Heart right ventricle (tissue), 16 donors: ENCODE measurements at places on chromosomes 5 and 9. TPM values are rescaled to one million over a fixed set of nuclear protein-coding genes. Genes with fewer than 3 reads are reported as not detected.

Gene PCDHGA11
- total RNA-seq, result 5.9 TPM

DNA sequence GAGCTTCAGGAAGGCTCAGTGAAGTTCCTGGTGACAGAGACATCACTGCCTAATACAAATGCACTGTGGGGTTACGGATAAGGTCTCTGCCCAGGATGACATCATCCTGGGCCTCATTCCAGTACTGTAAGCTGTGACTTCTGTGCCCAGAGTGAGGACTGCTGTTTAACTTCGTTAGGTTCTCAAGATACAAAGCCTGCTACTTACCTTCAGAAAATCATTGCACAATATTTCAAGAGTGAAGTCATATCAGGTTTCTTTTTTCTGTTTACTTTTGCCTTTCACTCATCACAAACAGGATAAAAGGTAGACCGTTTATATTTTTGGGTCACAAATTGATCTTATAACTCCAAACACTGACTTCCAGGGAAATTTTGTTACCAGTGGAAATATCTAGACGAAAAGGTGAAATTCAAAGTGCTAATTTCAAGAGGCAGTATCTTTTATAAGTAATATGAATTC lies 241.2 kb downstream of the PIK3R1 start:
- no peaks in the 10 kb centered on the region for H3K27me3 ChIP-seq
- H3K4me1 ChIP-seq, result peaks cover 4% of the 10 kb centered on the region
- H3K36me3 ChIP-seq, result no peaks in the 10 kb centered on the region
- DNase-seq, result no peak
- H3K27ac ChIP-seq, result no peak overlapping the region

DNA sequence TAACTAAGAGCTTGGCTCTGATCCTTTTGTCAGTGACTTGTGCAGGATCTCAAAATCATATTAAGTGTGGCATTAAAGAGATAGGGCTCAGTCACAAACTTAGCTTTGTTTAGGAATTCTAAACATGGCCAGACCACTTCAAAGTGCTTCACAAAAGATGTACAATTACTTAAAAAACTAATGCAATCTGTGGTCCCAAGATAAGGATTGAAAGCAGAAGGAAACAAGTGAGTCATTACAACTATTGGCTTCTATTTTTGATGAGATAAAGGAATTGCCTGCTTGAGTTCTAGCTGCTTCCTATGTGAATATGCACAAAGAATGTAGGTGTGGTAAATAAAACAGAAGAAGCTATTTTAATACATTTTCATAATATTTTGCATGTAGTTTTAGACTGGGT lies 44.9 kb upstream of the SLC12A2 start:
- H3K27me3 ChIP-seq, result no peaks in the 10 kb centered on the region
- no peaks in the 10 kb centered on the region for H3K36me3 ChIP-seq
- no peak overlapping the region for H3K4me3 ChIP-seq
- H3K4me1 ChIP-seq, result peaks cover 7% of the 10 kb centered on the region
- DNase-seq, result no peak
- H3K27ac ChIP-seq, result no peak overlapping the region

Gene IFNA5
- total RNA-seq, result not detected
